NCI-H460 (cell line): ENCODE measurements at places on chromosomes 7 and 10. TPM values are rescaled to one million over a fixed set of nuclear protein-coding genes. Genes with fewer than 3 reads are reported as not detected.

The GHRHR gene
- not detected in 2 replicates for total RNA-seq

The EMX2 gene
- total RNA-seq = not detected in 2 replicates

The FBXL13 gene
- 38.7 and 40.6 TPM in 2 replicates for total RNA-seq

The NSMCE4A gene
- total RNA-seq = 69.4 and 76.5 TPM in 2 replicates

The FBXO24 gene
- total RNA-seq = 0.69 and 1.3 TPM in 2 replicates

The TMEM26 gene
- not detected in 2 replicates for total RNA-seq

The NEBL gene
- 11.4 and 13.0 TPM in 2 replicates for total RNA-seq

The SPDYE11 gene
- total RNA-seq = 0.54 and 0.55 TPM in 2 replicates

The MLLT10 gene
- 30.5 and 35.5 TPM in 2 replicates for total RNA-seq

The LOXL4 gene
- total RNA-seq = 0.09 and 0.20 TPM in 2 replicates

DNA sequence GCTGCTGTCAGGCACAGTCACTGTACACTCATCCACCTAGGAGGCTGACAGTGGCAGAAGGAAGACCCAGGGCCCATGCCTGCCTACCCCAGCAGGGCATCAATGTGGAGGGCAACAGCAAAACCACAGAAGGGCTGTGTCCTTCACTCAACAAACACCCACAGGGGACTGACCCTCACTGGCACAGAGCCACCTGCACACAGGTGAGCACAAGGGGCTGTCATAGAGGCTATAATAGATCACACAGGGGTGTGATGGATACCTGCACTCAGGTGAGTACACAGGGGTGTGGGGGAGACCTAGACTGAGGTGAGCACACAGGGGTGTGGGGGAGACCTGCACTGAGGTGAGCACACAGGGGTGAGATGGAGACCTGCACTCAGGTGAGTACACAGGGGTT, 132.8 kb upstream of the TCERG1L start:
- no peak for DNase-seq

DNA sequence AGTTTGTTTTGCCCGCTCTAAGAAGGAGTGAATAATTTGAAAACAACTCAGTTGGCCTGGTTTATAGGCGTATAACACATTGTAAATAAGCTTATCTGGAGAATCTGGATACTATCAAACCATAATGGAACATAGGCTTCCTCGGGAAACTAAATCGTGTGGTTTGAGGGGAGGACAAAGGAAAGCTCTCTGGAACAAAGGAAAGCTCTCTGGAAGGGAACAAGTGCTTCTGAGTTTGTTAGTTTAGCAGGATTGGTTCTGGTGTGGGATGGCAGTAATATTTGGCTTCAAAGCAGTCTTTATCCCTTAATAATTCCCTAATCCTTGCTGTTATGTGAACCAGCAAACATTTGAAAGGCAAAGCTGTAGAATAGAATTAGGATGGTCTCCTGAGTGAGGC, 15.0 kb upstream of the SLK start:
- DNase-seq = no peak

GRCh38 chr10:113450906-113451305, 101.9 kb upstream of the HABP2 start:
- DNase-seq = no peak

- DNase-seq = peak; percentile 26
Observed at GRCh38 chr7:54995610-54996363, 23.0 kb upstream of the EGFR start.

GRCh38 chr10:71207578-71207977, 4.8 kb upstream of the UNC5B start:
- no peak for DNase-seq

DNA sequence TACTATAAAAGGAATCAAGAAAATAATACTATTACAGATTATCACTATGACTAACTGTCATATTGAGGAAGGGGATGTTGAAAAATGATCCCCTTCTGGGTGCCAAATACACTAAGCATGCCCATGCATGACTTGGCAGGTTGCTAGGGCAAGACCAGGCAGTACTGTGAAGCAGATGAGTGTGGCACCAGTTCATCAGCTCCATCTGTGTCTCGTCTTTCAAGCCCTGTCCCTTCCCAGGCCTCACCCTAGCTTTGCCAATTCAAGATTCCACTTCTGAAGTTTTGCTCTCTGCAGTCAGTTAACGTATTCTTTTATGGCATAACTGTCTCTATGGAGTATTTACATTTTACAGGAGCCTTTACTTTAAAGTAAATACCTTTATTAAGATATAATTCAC, 135.6 kb upstream of the HPS1 start:
- DNase-seq = no peak

DNA sequence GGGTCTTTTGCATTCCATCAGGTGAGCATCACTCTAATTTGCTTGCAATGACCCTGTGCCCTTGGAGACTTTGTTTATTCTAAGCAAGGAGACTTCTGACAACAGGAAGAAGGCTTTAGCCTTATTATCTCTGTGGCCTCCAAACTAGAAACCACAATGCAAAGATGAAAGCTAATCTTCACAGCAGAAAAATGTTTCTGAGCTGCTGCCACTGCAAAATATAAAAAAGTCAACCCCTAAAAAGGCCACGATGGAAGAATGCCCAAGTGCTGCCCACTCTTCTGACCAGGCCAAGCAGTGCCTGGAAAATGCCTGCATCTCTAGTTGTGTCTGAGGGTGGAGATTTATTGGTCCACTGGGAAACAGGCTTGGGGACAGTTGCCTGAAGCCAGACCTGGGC, 299.9 kb downstream of the C7orf25 start:
- no peak for DNase-seq

DNA sequence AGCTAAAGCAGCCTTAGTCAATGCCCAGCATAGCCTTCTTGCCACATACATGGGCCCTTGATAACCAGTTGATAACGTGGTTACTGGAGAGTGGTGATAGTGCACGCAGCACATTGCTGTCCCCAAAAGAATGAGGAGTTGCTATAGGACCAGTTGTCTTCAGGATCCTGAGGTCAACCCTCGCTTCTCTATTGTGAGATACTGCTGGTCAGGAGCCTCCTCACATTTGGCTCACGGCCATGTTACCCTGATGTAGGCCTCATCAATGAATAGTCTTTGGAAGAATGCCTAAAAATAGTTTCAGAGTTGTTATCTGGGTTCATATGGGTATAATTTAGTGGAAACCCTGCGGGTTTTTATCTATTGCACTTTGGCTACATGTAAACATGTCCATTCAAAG, 230.7 kb downstream of the VTI1A start:
- DNase-seq = no peak

DNA sequence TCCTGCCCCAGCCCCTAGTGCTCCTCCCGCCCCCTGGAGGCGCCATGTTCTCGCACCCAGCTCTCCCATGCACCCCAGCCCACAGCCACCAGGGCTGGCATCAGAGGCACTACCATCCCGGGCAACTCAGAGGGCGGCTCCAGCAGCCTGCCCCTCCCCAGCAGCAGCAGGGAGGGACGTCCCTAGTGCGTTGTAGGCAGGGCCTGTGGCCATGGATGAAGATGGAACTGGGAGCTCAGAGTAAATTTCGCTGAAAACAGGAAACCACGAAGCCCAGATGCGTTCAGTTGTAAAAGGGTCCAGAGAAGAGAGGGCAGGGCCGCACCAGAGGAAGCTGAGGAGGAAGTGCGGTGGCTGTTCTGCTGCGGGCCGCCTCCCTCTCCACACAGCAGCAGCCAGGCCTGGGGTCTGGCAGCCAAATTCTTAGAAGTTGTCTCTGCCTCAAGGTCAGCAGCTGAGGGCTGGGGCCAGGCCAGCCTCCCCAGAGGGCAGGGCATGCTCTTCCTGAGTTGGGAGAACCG, 24.6 kb downstream of the VSIR start:
- DNase-seq = no peak

- no peak for DNase-seq
Observed at GRCh38 chr10:17335065-17335464, 107.0 kb downstream of the VIM start.

GRCh38 chr7:130996833-130997231, 262.8 kb upstream of the KLF14 start:
- DNase-seq = no peak

DNA sequence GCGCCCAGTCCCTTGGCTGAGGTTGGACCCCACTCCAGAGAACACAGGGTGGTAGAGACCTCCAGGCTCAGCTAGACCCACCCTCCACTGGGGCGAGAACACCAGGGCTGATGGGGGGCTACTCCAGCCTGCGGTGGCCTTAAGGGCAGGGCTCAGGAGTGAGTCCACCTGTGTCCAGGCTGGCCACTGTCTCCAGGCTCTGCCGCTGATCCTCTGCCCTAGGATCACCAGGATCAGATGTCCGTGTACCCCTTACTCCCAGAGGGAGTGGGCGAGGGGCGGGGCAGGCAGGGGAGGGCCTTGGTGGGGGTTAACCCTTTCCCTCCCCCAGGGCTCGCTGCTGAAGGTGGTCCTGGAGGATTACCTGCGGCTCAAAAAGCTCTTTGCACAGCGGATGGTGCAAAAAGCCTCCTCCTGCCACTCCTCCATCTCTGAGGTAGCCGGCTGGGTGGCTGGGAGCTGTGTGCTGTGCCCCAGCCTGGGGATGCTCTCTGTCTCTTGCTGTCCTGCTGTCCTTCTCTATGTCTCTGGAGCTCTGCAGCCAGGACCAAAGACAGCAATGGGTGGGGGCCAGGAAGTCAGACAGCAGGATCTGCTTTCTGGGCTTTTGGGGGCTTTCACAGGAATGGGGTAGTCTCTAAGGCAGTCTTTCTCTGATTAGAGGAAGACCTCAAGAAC, 38.0 kb downstream of the PSAP start:
- DNase-seq = no peak

GRCh38 chr10:96708456-96708855, 11.9 kb downstream of the PIK3AP1 start:
- no peak for DNase-seq

DNA sequence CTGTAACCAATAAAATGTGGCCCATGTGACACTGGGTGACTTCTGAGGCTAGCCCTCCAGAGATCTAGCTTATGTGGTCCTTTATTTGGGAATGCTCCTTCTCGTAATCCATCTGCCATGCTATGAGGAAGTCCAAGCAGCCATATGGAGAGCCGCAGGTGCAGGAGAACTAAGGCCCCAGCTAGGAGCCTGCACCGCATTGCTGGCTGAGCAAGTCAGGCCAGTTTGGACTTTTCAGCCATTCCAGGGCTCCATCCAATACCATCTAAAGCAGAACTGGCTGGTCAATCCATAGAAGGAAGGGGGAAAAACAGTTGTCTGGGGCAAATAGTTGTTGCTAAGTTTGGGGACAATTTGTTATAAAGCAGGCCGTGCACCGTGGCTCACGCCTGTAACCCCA, 32.6 kb downstream of the KLRG2 start:
- no peak for DNase-seq

DNA sequence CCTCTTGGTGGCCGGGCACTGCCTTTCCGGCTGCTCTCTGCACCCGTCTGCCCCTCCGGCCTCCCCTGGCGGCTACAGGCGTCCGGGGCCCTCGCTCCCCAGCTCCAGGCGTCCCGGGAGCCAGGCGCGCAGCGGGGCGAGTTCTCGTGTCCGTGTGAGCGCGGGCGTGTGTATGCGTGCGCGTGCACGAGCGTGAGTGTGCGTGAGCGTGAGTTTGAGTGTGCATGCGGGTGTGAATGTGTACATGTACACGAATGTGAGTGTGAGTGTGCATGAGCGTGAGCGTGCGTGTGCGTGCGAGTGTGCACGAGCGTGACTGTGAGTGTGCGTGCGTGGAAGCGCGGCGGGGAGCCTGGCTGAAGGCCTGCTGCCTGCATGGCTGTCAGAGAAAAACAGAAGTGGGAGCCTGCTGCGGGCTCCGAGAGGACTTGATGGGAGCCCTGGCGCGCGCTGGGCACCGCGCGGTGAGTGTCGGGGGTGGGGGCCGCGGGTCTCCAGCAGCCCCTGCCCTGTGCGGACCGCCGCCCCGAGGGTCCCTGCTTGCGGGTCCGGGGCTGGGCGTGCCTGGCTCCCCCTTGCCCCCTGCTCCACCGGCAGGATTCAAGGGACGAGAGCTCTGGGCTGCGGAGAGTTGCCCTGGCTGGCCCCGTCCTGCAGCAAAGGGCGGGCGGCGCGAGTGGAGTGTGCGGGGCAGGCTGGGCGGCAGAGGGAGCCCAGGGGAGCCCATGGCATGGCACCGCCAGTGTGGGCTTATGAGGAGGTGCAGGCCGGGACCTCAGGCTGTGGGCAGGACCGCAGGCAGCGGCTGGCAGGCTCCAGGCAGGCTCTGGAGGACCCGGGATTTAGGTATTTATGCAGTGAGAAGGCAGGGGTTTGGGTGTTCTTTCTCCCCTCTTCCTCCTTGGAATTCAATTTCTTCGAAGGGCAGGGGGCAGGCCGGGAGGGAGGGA, 75.8 kb upstream of the EN2 start:
- DNase-seq = no peak

DNA sequence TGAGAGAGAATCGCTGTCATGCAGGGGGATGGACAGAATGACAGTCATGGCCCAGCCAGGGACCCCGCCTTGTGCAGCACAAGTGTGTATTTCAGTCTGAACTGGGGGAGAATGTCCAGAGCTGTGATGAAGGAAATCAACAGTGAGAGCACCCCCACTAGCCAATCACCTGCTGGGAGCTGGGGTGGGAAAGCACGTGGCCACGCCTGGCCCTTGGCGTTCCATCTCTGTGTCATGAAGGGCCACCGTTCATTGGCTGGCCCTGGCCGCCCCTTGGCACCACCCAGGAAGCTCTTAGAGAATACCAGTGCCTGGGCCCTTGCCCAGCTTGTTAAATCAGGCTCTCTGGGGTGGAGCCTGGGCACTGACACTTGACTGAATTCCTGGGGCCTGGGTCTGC, 22.8 kb downstream of the GRID1 start:
- no peak for DNase-seq

DNA sequence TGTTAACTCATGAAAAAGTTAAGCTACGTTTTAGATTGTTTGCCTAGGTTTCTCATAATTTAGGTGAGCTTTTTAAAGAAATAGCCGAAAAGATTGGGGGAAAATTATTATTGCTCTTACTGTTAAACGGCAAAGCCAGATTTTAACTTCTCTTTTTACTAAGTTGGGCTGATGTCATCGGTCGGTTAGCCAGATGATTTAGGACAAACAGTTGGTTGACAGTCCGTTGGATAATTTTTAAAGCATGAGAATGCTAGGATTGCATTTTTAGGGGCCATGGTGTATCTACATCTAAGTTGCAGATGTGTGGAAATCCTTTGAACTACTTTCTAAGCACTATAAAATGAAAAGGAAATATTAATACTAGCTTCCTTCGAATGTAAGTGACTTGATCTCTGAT, 280.9 kb upstream of the AKR1E2 start:
- DNase-seq = no peak

DNA sequence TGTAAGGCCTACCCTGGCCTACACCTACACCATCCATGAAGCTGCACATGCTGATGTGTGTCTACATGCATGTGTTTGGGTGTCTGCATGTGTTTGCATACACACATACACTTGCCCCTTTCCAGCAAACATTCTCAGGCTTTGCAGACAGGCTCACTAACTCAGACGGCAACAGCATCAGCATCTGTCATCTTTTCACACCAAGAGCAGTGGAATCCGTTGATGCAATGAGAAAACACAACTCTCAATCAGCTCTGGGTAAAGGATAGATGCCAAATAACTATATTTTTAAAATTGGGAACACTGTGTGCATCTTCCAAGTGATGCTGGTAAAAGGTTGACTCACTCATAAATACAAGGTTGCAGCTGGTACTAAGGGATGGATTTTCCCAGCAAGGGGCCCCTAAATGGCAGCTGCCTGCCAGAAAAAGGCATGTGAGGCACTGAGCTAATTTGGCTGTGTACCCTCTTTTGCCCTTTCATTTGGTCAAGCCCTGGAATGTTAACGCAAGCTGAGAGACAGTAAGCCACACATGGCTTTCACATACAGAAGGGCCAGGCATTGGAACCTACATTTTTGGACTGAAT, 296.3 kb upstream of the NPSR1 start:
- no peak for DNase-seq

- DNase-seq = no peak
Observed at GRCh38 chr7:101398396-101399289, 36.0 kb downstream of the COL26A1 start.

GRCh38 chr7:100895956-100896731, 456 bp upstream of the ACHE start:
- no peak for DNase-seq
